Stimulated activated CD8-positive, alpha-beta memory T cell treated with anti-CD3 and anti-CD28 coated beads, Interleukin-4, amount 100 ng/mL, for 1 hour (primary cell): ENCODE measurements at places on chromosomes 12 and 14.

DNA sequence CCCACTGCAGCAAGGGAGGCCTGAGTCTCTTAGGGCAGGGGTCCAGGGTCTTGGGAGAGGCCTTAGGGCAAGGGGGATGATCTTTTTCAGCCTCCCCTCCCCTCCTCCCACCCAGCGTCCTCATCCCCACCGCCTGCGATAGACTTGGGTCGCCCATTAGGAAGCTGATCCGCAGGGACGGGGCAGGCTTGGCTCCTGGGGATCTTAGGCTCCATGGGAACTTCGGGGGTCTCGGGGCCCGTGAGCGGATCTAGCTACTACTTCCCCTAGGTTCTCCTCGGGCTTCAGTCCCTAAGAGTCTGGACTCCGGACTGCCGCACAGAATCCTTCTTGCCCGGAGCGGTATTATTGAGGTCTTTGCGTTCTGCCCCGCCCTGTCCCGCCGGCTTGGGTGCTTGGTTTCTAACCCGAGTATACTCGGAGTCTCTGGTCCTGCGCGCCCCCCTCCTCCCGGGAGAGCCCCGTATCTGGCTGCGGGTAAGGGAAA lies 2.2 kb upstream of the PTHLH start:
- DNase-seq: no peak

DNA sequence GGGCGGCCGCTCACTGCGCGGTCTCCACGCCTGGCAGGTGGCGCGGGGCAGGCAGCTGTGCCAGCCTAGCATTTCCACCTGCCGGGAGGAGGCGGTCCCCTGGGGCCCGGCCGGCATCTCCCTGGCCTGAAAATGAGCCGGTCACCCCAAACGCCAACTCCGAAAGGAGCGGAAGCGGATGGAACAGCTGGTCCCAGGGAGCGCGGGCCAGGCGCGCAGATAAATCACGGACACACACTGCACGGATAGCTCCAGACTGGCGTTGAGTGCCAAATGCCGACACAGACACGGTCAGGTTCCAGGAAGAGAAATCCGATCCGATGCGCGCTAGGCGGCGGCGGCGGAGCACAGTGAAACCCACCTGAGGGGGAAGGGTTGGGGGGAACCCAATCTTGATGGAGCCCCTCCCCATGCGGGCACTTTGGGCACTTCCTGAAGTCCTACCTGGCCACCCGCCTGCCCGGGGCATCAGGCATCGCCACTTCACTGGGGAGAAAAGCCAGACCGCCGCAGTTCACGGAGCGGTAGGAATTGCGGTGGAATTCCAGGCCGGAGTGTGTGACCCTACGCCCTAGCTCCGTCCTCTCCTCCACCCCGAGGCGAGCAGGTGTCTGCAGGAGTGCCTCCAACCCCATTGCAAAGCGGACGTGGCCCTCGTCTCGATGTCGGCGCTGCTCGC lies 624 bp upstream of the PLEKHD1 start:
- no peak for DNase-seq

GRCh38 chr14:69643430-69644200 lies 32.2 kb downstream of the SUSD6 start:
- DNase-seq: no peak

DNA sequence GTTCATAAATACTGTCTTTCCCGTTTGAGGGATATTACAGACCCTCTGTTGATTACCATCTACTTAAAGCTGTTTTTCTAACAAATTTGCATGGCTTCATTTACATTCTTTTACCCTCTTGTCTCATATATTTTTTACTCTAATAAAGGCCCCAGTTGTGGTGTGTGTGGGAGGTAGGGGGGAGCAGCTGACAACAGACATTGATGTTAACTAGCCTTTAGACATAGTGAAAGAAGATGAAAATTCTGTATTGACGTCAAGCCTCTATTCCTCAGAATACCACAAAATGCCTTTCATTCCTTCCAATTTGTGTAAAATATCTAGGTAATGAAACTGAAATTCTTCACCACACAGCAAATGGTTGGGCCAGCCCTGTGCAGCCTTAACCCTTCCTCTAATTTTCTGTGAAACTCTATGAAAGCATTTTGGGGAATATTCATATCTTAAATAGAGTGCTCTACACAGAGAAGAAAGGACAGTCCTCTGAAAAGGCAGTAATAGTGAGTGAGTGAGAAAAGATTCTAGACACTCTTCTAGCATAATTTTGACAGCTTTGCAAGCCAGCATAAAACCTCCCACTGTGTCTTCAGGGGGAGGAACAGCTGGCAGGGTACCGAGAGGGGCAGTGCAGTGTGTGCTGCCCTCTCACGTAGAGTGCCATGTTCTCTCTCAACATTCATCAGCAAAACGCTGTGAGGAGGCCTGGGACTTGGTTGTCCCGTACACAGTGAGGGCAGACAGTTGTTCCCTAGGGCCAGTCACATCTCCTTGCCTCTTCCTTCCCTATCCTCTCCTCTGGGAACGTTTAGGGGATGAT lies 20.1 kb upstream of the CERS5 start:
- no peak for DNase-seq

DNA sequence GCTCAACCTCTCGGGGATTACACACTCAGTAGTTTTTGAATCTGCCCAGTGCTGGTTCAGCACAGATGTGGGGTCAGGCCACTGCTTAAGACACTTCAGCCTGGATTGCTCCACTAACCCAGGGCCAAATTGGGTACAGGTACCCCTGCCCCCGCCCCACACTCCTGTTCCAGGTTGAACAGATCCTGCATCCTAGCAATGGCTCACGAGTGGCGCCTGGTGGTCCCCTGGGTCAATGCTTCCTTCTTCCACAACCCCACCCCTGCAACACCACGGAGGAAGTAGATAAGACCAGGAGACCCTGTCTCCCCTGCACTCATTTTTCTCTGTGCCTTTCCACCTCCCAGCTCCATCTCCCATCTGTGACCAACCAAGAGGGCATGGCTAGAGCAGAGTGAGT lies 108.4 kb downstream of the ESRRB start:
- DNase-seq: no peak

GRCh38 chr12:57816855-57817151 lies 1.7 kb downstream of the AVIL start:
- no peak for DNase-seq

DNA sequence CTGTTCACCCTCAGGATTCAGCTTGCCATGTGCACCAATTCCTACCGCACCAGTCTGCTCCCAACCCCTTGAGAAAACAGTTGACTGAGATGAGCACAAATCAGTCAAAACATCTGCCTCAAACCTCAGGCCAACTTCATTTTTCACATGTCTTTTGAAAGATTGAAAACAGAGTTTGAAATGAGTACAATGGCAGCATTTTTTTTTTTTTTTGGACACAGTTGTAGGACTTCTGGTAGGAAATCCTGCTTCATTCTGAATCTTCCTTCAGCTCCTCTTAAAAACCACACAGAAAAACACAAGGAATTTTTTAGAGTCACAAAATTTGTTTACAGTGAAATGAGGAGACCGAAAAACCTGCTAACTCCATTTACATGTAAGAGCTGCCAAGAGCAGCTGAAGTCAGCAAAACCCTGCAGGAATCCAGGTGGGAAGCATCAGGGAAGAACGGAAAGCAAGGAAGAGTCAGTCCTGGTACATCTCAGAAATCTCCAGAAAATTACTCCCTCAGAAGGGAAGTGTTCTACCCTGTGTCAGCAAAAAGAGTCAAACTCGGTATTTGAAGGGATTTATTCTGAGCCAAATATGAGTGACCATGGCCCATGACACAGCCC lies 100.3 kb upstream of the TMTC1 start:
- no peak for DNase-seq

DNA sequence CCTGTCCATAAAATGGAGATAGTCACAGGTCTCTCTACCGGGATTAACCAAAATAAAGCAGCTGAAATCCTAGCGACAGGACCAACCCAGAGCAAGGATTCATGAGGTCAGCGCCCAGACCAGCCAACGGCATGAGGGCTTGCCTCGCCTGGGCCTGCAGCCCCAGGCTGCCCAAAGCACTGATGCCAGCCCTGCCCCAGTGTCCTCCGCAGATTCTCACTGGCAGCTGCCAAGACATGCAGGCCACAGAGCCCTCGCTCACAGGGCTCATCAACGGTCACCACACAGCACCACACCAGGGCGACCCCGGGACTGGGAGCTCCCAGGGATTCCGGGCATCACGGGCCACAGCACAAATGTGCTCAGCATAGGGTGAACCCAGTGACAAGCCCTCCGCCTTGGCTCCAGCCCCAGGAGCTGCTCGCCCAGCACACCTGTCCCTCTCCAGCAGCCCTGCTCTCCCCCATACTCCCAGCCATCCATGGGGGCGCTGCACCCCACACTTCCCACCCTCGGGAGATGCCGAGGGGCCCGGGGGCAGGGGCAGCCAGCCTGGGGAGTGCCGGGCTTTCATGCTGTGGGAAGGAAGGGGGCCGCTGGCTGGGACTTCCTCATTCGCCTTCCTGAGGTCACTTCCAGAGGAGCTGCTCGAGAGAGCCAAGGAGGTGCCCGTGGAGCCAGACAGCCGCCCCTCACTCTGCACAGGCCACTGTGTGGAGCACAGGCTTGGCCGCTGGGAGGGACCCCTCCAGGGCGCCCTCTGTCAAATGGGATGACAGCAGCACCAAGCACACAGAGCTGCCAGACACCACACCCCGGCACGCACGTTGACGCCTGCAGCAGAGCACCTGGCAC lies 14.1 kb downstream of the RAB35 start:
- DNase-seq: no peak

DNA sequence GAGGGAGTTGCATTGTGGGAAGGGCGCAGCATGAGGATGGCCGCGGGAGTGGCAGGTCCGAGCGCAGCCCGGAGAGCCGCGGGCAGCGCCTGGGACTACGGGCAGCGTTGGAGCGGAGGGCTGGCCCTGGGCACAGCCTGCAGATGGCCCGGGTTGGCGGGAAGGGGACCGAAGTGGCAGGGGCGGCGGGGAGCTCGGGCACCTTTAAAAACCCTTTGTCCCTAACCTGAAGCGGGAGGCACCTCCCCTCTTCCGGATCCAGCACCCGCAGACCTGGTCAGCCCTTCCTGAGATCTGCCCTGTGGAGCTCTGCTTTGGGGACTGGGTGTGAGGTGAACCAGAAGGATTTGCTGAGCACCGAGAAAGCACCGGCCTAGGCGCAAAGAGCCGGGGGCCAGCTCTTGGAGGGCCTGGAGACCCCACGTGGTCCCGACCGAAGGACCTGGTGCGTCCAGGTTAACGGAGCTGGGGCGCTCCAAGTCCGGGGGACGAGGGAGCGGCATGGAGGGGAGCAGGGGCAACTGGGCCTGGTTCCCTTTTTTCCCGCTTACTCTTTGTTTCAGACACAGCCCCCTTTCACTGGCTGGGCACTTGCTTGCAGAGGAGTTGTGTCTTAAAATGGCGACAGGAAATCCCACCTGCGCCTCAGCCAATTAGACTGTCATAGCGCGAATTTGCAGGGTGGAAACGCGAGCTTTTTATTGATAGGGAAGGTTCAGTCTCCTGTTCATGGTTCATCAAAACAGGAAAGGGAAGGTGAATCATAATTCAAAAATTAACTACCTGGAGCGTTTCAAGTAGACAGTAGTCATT lies 792 bp upstream of the SLC38A1 start:
- DNase-seq: peak; percentile 38

DNA sequence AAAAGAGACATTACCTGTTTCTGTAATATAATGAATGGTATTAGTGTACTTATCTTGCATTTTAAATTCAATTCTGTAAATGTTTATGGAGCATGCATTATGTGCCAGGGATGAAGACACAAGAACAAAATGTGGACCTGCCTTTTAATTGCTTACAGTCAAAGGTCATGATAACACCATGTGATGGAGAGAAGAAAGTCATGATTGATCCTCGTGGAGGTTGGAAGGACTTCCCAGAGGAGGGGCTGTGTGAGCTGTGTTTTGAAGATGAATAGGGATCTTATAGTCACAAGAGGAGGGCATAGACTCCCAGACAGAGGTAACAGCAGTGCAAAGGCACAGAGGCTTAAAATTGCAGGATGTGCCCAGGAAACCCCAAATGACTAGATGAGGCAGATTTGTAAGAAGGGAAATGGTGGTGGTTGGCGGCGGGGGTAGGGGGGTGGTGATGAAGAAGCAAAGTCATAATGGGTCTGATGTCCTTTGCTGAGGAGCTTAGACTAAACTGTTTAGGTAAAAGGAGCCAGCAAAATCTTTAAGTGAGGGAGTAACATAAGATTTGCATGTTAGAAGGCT lies 151.5 kb downstream of the PRKCH start:
- DNase-seq: no peak

- DNase-seq: no peak
Observed at GRCh38 chr12:47249082-47249481, 169.3 kb upstream of the AMIGO2 start.

DNA sequence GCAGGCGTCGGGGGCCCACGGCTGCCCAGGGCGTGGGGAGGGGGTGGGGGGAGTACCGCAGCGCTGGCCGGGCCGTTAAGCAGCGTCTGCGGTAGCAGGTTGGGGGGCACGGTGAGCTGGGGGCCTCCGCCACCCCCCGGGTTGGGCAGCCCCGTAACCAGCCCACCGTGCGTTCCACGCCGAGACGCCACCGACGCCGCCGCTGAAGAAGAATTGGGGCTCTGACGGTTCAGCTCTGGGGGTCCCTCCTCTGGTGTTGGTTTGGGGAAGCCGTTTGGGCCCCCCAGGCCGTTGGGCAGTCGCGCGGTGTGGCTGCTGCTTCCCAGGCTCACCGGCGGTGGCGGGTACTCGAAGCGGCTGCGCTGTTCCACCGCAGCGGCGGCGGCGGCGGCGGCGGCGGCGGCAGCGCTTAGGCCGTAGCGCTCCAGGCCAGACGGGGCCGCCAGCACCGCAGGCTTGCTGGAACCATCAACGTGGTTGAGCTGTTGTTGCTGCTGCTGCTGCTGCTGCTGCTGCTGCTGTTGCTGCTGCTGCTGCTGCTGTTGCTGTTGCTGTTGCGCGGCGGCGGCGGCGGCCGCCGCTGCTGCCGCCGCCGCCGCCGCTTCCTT lies 1.5 kb downstream of the IRF2BPL start:
- DNase-seq: no peak

- no peak for DNase-seq
Observed at GRCh38 chr12:78085542-78086182, 255.0 kb downstream of the NAV3 start.

DNA sequence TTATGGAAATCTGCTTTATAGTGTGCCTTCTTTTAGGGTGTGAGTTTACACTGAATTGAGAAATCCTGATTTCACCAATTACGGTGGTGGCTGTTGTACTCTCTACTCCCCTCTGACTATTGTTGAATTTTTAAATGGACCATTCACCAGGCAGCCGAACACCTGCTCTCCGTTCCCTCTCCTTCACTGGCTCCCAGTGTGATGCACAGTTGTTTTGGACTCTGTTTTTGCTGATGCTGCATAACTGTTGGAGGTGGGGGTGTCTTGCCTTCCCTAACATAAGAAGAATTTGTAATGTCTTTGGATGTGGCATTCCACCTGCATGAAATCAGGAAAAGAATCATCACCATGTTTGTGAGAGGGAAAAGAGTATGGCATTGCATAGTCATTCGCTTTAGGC lies 341.2 kb downstream of the SNAPC1 start:
- no peak for DNase-seq
